CD4-positive, CD25-positive, alpha-beta regulatory T cell (primary cell): ENCODE measurements at places on chromosomes 13 and 19. TPM values are rescaled to one million over a fixed set of nuclear protein-coding genes. Genes with fewer than 3 reads are reported as not detected.

Gene SLC25A41
- total RNA-seq: 0.42 TPM

DNA sequence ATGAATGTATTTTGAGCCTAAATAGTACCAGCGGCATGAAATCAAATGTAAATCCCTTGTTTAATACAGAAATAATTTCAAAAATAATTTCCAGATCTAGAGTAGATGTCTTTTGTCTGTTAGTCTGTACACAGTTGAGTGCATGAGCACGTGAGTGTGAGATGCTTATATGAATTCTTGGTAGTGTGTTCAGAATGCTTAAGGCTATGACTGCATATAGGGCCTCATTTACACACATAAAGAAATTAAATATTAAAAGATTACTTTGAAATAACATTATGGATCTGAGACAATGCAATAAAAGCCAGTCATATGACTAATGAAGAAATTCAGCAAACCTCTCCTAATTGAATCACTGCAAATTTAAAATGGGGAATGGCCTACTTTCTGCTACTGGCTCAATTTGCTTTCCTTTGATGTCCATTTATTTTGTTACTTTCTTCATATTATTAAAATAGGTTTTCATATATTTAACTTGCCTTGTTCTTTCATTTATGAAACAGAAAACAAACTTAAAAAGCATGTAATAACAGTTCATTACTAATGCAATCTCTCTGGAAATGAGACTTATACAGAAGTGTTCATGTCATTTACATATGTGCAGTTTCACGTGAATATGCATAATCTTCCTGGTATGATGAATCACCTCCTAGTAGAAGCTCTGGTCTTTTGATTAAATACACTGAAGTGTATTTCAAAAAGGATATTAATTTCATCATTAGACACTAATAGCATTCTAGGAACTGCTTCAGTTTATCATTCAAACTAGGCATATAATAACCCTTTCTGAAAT, 4.5 kb downstream of the AMER2 start:
- peaks cover 19% of the 10 kb centered on the region for H3K27me3 ChIP-seq
- H3K4me1 ChIP-seq: peaks cover 9% of the 10 kb centered on the region
- no peaks in the 10 kb centered on the region for H3K36me3 ChIP-seq

GRCh38 chr19:55165952-55166529, 372 bp downstream of the DNAAF3 start:
- peaks cover 21% of the 10 kb centered on the region for H3K27me3 ChIP-seq
- no peaks in the 10 kb centered on the region for H3K36me3 ChIP-seq
- peaks cover 12% of the 10 kb centered on the region for H3K4me1 ChIP-seq
- no peak overlapping the region for H3K4me3 ChIP-seq
- no peak overlapping the region for H3K27ac ChIP-seq
- DNase-seq: peak; percentile 18

DNA sequence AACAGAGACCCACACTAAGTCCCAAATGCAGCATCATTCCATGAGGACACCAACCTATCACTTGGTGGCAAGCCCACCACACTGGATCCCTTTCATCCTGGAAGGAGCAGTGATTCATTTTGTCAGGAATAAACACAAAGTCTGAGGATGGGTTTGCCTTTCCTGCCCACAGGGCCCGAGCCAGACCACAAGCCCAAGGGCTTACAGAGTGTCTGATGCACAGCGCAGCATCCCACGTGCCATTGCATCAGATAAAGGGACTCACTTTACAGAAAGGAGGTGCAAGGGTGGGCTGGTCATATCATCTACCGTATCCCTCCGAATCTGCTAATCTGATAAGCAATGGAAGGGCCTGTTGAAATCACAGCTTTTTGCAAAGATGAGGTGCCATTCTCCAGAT, 12.2 kb upstream of the KCTD15 start:
- H3K27me3 ChIP-seq: peaks cover 2% of the 10 kb centered on the region
- no peak overlapping the region for H3K27ac ChIP-seq
- DNase-seq: no peak
- H3K36me3 ChIP-seq: no peaks in the 10 kb centered on the region
- no peak overlapping the region for H3K4me3 ChIP-seq

DNA sequence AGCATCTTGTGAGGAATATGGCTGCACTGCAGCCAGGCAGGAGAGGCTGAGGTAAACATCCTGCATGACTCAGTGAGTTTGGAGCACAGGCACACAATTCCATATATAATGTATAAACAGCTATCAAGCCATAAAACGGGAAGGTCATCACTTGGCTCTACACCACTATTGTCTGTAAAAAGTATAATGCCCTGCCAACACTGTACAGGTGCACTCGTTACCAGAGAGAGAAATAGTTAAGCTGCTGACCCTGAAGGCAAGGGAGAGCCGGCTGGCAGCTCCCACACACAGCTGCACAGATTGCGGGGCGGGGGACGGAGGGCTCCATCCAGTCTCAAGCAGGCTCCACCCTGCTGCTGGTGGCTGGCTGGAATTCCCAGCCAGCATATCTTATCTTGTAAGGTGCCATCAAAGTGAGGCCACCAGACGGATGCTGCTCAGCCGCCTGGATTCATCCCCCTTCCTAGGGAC, 668.1 kb downstream of the SLITRK5 start:
- H3K4me3 ChIP-seq: no peak overlapping the region
- no peak overlapping the region for H3K27ac ChIP-seq
- no peaks in the 10 kb centered on the region for H3K4me1 ChIP-seq
- H3K27me3 ChIP-seq: no peaks in the 10 kb centered on the region
- H3K36me3 ChIP-seq: no peaks in the 10 kb centered on the region

Gene CEACAM3
- total RNA-seq: not detected
